Peyer's patch (tissue), 4 donors: ENCODE measurements at places on chromosomes 5 and 9.

DNA sequence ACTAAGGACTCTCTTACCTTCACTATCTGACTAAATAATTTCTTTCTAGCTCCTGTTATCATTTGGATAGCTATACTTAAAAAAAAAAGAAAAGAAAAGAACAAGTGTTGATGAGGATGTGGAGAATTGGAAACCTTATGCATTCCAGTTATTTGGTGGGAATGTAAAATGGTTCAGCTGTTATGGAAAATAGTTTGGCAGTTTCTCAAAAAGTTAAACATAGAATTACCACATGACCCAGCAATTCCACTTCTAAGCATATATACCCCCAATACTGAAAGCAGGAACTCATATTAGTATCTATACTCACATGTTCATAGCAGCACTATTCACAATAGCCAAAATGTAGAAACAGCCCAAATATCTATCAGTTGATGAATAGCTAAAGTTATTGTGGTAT, 61.1 kb downstream of the GNA14 start:
- no peak for DNase-seq

- no peak for DNase-seq
Measured at GRCh38 chr9:113238859-113239232, 17.5 kb downstream of the SLC31A1 start.

DNA sequence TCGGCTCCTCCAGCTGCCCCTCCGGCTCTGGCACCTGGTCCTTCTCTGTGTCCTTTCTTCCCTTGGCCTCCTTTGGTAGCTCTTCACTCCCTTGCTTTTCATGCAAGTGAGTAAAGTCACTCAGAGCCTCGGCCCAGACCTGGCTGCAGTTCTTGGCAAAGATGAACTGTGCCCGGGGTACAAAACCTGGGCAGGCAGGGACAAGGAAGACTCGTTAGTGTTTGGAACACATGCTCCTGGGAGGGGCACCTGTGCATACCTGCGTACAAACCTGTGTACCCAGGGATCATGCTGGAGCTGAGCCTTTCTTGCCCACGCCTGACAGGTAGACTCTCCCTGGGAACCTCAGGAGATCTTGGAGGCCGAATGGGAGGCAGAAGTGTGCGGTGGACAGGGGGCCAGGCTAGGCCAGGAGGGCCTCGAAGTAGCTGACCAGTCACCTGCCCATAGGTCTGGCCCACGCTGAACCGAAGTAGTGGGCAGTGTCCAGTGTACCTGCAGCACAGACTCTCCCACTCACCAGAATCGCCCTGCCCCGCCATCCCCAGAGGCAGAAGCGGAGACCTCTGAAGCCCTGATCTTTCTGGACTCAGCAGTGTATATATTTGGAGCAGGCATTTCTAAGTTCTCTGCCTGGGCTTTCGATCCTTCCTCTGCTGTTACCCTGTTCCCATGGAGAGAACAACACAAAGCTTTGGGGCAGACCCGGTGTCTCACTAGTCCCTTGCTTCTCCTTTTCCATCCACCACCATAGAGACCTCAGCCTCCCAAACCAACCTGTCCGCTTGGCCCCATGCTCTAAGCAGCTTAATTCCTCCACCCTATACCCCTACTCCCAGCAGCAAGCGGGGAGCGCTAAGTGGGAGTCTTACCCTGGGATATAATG, 41.9 kb upstream of the TESK1 start:
- no peak for DNase-seq

- no peak for DNase-seq
Measured at GRCh38 chr5:148484651-148485050, 100.9 kb downstream of the FBXO38 start.

DNA sequence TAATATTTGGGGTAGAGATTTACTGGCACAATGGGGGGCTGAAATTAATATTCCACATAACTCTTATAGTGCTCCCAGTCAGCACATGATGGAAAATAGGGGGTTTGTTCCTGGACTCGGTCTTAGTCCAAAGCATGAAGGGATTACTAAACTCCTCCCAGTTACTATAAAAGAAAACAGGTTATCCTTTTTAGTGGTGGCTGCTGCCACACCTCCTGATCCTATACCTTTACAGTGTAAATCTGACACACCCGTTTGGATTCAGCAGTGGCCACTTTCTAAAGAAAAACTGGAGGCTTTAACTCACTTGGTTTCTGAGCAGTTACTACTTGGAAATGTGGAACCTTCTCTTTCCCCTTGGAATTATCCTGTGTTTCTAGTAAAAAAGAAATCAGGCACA, 572.9 kb upstream of the PTGER4 start:
- no peak for DNase-seq
